ENCODE measurements at places on chromosomes 11 and 22.

DNA sequence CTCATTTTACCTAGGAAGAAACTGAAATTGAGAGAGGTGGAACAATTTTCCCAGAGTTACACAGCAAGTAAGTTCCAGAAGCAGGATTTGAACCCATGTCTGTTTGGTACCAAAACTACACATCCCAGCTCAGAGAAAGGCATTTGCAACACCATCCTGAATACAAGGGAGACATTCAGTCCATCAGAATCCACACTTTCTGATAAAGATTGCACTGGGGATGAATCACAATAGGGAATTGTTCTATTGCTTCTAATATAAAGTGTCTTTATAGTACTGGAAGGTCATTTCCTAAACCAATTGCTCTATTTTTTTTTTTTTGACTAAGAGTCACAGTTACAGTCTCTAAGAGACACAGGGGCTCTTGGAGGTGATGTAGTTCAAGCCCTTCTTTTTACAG lies 208.1 kb upstream of the CADM1 start:
- DNase-seq = no peak

GRCh38 chr22:37182949-37183245 lies 5.2 kb downstream of the C1QTNF6 start:
- no peak for DNase-seq

DNA sequence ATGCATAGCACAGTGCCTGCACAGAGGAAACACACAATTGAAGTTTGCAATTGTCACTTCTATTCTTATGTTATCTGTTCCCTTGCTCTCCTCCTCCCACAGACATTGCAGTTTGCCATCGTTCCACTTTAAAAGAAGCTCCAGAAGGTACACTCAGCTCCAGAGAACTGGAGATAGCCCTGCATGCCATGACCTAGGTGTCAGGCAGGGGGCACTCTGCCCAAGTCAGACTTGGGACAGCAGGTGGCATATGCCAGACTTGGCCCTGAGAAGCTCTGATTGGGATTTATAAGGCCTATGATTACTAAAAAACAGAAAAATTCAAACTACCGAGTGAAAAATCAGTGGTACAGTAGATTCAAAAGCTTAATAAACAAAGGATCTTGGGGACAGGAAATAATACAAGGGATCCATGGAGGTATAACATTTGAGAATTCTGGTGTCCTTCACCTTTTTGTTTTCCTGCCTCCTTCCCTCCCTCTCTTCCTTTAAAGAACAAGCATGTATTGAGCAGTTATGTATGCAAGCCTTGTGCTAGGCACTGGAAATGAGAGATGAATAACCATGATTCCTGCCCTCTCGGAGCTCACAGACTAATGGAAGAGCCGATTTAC lies 40.0 kb downstream of the TENM4 start:
- DNase-seq = no peak

DNA sequence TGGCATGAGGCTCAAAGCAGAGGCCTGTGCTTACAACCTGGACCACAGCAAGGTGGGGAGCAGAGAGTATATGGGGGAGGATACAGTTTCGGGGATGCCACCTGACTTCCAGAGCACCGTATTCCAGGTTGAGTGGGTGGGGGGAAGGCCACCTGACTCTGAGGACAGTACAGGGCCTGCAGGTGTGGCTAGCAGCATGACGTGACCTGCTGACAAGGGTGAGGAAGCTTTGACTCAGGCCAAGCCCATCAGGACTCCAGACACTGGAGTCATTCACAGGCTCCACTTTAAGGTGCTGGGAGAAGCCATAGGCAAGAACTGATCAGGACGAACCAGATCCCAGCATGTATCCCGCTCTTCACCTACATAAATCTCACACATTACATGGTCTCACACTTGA lies 34.6 kb upstream of the CRTAM start:
- DNase-seq = no peak

DNA sequence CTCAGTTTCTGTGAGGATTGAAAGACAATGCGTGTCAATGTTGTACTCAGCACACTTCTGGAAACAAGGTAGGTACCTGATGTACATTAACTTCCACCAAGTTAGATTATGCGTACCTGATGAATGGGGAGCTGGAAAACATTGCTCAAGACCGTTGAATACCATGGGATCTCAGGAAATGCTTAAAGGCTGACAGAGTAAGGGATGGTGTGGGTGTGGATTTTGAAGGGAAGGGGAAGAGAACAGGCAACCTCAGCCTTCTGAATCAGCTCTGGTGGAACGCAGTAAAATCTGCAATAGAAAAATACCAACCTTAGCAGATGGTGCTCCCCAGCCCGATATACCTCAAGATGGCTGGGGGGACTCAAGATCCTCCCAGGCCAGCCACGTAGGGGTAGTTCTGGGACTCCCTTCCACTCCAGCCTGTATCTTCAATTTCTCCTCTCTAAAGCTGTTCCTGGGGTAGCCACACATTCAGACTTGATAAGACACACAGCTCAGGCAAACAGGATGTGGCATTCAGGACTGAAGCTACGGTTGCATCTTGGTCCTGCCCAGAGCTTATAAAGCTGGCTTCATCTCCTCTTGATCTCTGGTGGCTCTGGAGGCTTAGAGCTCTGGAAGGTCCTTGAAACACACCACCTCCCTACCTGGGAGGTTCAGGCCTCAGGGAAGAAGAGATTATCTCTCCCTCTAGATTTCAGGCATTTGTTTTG lies 111.8 kb downstream of the CTNND1 start:
- peak; percentile 29 for DNase-seq

DNA sequence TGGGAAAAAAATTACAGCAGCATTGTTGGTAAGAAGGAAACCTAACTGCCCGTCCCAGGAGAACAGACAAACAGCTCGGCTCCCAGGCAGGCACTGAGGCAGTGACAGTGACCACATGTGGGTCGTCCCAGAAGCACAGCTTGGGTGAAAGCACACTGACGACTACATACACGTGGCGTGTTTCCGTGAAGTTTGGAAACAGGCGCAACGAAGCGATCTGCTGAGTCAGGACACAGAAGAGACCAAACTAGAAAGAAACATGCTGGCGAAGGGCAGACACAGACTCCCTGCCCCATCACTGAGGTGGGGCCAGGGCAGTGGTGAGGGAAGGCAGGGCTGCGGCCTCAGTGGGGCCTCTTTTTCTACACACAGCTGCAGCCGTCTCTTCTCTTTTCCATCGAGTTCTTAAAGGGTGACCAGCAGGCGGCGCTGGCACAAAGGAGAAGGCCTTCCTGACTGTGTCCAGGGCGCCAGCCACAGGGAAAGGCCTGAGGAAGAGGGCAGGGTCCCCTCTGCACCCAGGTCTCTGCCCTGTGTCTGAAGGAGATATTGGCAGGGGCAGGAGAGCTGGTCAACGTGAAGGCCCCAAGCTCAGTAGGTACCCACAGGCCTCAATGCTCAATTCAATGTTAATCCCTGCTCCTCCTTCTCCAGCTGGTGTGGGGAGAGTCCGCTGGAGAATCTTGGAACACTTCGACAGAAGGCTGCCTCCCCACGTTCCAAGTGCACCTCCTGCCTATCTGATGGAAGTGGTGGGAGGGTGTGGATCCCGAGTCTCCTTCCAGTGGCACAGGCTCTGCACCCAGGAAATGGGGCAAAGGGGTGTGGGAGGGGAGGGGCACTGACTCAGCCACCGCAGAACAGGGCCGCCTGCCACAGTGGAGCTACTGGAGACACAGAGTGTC lies 19.9 kb downstream of the CARS1 start:
- peak; percentile 58 for DNase-seq

- DNase-seq = no peak
Observed at GRCh38 chr11:8203414-8203715, 34.5 kb upstream of the RIC3 start.

- DNase-seq = no peak
Observed at GRCh38 chr22:17726928-17727897, 47.1 kb downstream of the BID start.

DNA sequence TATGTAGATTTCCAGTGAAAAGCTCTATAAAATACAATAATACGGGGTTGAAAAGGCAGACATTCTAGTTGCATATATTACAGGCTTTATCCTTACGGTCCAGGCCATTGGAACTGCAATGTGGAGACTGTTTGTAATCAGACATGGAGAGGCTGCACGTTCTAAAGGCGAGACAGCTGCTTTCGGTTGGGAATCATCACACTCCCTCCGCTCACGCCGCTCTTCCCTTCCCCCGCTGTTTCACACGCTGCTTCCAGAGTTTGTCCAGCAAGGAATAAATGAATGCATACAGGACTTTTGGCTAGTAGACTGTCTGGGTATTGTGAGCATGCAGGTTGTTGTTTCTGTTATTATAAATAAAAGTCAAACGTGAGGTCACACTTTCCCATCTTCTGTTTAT lies 13.5 kb upstream of the EFCAB6 start:
- DNase-seq = no peak

- DNase-seq = no peak
Observed at GRCh38 chr11:9716275-9717039, 52.6 kb downstream of the SWAP70 start.

DNA sequence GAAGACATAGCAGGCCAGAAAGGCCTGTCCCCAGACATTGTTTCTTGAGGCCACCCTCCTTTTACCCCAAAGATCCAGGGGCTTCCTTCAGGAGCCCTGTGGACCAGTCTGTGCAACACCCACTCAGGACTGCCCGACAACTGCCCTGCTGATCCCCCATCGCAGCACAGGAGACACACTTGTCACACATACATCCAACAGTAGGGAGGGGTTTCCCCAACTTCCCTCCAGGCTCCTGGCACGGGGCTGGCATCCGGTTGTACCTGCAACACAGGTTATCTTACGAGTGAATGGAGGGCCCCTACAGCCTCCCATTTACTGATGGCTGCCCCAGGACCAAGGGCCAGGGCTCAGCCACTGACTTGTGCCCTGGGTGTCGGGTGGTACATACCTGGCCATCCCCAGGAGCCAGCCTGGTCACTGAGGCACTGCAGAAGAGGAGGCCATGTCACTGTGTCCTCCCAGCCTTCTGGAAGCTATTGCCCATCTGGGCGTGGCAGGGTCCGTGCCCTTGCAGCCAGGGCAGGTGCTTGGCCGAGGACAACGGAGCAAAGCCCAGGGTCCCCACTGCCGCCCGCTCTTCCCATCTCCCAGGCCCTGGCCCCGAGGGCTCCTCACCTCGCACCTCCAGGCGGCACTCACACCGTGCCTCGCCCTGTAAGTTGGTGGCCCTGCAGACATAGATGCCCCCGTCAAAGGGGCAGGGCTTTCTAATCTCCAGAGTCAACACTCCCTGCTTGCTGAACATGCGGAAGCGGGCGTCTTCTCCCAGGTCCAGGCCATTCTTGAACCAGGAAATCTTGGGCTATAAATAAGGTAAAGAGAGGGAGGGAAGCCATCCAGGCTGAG lies 20.8 kb downstream of the MYBPC3 start:
- DNase-seq = no peak

- DNase-seq = no peak
Observed at GRCh38 chr22:27886843-27887151, 32.3 kb downstream of the PITPNB start.

GRCh38 chr11:100948936-100949335 lies 180.7 kb downstream of the PGR start:
- DNase-seq = no peak

GRCh38 chr11:110086892-110087309 lies 6.3 kb upstream of the ZC3H12C start:
- DNase-seq = no peak

DNA sequence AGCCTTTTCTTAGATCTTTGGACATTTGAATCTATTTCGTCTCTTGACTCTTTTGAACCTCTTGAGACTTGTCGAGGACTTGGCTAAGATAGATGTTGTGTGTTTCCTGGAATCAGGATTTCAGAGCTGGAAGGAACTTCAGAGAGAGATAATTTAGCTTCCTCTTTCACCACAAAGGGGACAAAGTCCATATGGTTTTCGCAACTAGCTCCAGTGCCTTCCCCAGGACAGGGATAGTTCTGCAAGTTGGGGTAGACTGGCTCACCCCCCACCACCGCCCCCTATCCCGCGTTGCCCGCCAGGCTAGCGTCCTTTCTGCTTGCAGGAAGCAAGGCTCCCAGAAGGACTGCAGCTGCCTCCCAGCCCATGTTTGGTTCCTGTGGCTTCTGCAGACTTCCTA lies 75.7 kb upstream of the MYO18B start:
- no peak for DNase-seq

GRCh38 chr11:116955949-116956348 lies 118.5 kb upstream of the APOA1 start:
- DNase-seq = no peak

DNA sequence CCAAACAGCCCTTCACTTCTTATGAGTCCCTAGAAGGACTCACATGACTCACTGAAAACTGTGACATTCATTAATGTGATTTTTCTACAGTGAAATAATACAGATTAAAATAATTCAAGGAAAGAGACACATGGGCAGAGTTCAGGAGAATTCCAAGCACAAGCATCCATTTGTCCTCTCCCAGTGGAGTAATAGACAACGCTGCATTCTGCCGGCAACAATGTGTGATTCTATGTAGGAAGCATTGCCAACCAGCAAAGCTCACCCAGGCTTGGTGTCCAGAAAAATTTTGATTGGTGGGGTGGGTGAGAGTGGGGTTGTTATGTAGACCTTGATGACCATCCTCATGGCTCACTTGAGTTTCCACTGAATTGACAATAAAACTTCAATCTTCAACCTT lies 123.9 kb downstream of the VPREB1 start:
- DNase-seq = no peak

- DNase-seq = no peak
Observed at GRCh38 chr11:46307369-46307768, 29.9 kb downstream of the CREB3L1 start.

- no peak for DNase-seq
Observed at GRCh38 chr11:22234743-22235142, 41.9 kb downstream of the ANO5 start.

DNA sequence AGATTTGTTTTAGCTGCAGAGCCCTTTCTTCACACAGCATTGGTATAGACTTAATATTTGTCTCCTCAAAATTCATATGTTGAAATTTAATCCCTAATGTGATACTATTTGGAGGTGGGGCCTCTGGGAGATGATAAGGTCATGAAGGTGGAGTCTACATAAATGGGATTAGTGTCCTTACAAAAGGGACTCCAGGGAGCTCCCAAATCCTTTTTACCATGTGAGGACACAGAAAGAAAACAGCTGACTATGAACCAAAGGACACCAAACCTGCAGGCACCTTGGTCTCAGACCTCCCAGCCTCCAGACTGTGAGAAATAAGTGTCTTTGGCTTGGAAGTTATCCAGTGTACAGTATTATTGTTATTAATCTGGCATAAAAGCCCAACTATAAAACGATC lies 10.2 kb downstream of the SLC35F2 start:
- no peak for DNase-seq

DNA sequence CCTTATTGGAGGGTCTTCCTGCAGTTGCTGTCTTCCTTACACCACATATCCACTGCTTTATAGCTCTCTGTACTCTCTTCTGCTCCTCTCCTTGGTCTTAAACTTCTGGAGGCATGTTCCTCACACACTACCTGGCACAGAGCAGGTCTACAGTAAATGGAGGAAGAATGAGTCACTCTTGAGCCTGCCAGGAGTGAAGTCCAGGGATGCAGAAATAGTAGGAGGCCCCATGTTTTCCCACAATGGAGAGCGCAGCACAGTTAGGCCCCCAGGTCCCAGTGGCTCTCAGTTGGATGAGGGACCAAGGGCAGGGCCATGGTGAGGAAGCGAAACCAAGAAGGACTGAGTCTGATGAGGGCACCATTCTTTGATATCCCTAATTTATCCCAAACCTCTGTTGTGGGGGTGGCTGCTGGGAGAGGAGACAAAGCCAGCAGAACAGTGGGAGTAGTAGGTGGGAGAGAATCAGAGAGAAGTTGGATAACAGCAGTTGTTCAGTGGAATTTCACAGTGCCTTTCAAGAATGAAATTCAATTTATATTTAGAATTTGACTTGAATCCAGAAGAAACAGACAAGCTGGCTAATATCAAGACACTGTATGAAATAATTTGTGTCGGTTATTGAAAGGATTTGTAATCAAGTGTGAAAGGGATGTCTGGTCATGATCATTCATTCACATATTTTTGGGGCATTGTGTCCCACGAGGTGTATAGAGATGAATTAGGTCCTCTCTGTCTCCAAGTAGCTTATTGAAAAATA lies 187.8 kb downstream of the HIPK3 start:
- DNase-seq = no peak
